ENCODE measurements at places on chromosomes 5 and 9.

DNA sequence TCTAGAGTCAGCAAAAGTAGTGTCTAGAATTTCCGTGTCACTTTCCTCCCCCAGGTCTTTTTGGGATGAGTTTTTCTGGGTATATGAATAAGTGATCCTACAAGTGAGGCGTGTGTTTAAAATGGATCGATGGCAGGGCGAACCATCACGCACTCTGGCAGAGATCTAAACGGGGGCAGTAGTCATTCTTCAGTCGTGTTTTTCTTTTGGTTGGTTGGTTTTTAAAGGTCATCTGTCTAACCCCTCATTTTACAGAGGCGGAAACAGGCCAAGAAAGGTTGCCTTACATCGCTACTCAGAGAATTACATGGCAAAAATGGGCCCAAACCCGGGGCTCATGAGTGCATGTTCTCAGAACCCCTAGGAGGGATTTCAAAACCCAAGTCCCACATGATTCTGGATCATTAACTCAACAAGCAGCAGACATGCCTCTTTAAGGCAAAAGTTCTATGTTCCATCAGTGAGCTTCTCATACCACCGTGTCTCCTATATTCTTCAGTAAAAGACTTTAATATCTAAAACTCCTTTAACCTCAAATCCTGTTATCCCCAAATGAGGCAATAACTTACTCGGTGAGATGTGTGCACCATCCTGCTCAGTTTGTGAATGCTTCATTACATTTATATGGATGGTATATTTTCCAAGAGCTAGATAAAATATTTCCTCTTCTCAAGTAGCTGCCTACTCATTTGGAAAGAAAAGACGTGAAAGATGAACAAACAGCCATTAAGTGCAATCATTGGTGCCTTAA is 145.8 kb downstream of the AOPEP start:
- no peak for DNase-seq

- DNase-seq, result no peak
These were observed 58.0 kb upstream of the SPATA31C2 start for GRCh38 chr9:88196142-88196790.

- DNase-seq, result no peak
These were observed 297.2 kb downstream of the DOCK8 start for GRCh38 chr9:511861-512260.

DNA sequence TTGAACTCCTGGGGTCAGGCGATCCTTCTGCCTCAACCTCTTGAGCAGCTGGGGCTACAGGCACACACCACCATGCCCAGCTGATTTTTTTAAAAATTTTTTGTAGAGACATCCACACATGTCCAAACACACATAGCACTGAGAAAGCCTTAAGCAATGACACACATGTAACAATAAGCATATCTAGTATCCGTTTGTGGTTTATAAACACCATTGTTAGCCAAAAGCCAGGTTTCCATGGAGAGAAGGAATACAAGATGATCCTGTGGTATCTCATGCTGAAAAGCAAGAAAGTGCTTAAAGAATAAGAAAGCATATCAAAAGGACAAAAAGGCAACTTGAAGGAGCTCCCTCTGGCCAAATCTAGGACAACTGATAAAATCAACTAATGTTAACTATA is 29.7 kb upstream of the SLC1A3 start:
- DNase-seq, result no peak

DNA sequence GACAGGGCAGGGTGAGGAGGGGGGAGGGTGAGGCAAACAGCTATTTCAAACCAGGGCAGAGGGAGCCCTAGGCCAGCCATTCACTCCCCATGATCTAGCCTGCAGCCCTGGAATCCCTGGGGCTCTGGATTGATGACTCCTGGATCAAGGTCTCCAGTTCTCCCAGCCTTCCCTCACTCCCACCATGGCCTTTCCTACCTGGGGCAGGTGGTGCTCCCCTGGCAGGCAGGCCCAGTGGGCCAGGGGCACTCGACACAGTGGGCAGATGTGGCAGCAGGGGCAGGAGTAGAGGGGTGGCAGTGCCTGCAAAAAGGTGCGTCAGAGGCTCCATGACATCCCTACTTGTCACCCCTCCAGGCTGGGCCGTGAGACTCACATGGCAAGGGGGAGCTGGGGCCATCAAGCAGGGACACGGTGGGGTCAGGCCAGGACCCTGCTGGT is 6.0 kb downstream of the KIF12 start:
- DNase-seq, result no peak
